ENCODE measurements at places on chromosomes 2 and 18. TPM values are rescaled to one million over a fixed set of nuclear protein-coding genes. Genes with fewer than 3 reads are reported as not detected.

- no peaks in the 10 kb centered on the region for H3K27me3 ChIP-seq
- H3K36me3 ChIP-seq, result no peaks in the 10 kb centered on the region
- H3K4me3 ChIP-seq, result no peak overlapping the region
- no peak for DNase-seq
These were observed 500.3 kb upstream of the FAM98A start for GRCh38 chr2:34099377-34099776.

- DNase-seq, result no peak
- H3K4me3 ChIP-seq, result no peak overlapping the region
- no peaks in the 10 kb centered on the region for H3K4me1 ChIP-seq
- H3K27ac ChIP-seq, result no peak overlapping the region
- H3K27me3 ChIP-seq, result no peaks in the 10 kb centered on the region
These were observed 165.2 kb downstream of the DYSF start for GRCh38 chr2:71618327-71619113.

- no peaks in the 10 kb centered on the region for H3K36me3 ChIP-seq
- H3K4me1 ChIP-seq, result peaks cover 1% of the 10 kb centered on the region
- no peak overlapping the region for H3K4me3 ChIP-seq
- no peaks in the 10 kb centered on the region for H3K27me3 ChIP-seq
- H3K27ac ChIP-seq, result no peak overlapping the region
- DNase-seq, result no peak
These were observed 26.7 kb downstream of the CNRIP1 start for GRCh38 chr2:68293024-68293423.

DNA sequence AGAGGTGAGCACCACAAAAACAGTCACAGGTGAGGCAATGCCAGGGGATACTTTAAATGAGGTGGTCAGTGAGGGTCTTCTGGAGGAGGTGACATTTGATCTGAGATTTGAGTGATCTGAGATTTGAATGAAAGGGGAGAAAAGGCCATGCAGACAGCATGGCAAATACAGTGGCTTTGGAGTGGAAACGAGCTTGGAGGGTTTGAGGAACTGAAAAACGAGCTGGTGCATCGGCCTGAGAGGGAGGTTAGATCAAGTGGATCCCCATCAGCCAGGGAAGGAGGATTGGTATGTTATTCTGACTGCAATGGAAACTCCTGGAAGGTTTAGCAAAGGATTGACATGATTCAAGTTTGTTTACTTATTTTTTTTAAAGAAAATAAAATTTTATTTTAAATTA, 245.1 kb downstream of the KCNS3 start:
- no peaks in the 10 kb centered on the region for H3K36me3 ChIP-seq
- H3K4me3 ChIP-seq, result no peak overlapping the region
- H3K27me3 ChIP-seq, result no peaks in the 10 kb centered on the region
- H3K27ac ChIP-seq, result no peak overlapping the region

DNA sequence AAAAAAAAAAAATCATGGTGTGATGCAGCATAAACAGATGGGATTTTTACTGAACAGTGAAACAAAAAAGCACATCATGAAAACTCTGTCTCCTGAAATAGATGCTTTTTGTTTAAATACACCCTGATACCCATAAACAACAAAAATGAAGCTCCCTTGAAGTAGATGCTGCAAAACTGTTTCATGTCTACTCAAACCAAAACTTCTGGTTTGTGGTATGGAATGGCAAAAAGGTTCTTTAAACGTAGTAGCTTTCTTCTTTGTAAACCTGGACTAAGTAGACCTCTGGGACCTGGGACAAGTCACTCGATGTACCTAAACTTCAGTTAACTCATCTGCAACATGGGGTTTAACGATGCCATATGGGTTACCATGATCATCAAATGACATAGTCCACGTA, 64.4 kb upstream of the RAPH1 start:
- H3K4me3 ChIP-seq, result no peak overlapping the region
- no peaks in the 10 kb centered on the region for H3K27me3 ChIP-seq
- H3K4me1 ChIP-seq, result peaks cover 16% of the 10 kb centered on the region
- no peak for DNase-seq

The IL36G gene
- total RNA-seq, result 0.32 TPM

The PTPN4 gene
- 79.4 TPM for total RNA-seq

The ELOA2 gene
- not detected for total RNA-seq

The NGEF gene
- total RNA-seq, result 5.4 TPM

The PLCD4 gene
- total RNA-seq, result 0.28 TPM

All from WTC11 (cell line).